ENCODE measurements at places on chromosomes 2 and 18. TPM values are rescaled to one million over a fixed set of nuclear protein-coding genes. Genes with fewer than 3 reads are reported as not detected.

The COL4A3 gene
- total RNA-seq: 0.11 TPM

GRCh38 chr2:44364604-44365003, 2.9 kb downstream of the CAMKMT start:
- DNase-seq: no peak

DNA sequence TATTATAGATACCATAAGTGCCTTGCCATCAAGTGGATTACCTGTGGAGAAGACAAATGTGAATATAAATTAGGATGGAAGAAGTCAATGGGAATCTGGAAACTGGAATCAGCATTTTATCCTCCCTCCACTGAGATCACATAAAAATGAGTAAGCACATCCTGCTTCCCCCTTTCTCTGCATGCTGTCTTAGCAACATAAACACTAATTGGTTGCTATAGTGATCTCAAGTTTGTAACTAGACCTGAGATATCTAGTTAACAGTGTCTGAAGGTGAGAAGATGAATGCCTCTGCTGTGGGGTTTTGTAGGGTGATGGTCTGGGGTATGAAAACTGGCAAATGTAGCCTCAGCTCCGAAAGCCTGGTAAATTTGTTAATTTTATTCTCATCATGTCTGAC, 1357.5 kb upstream of the CELF4 start:
- no peak for DNase-seq

DNA sequence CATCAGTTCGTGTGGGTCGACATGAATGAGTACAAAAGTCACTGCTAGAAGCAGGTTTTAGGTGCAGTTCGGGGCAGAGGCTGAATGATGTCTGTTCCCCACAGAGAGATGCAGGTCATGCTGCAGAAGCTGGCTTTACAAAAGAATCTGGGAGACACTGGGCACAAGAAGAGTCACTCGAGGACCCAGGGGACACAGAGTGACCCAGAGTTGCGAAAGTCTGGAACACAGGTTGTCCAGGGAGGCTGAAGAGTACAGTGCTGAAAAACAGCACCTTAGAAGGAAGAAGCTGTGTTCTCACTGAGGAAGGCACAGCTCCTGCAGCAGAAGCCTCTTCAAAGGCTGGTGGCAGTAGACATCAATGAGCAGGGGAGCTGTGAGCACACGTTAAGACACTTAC, 14.8 kb downstream of the CACNB4 start:
- DNase-seq: no peak

DNA sequence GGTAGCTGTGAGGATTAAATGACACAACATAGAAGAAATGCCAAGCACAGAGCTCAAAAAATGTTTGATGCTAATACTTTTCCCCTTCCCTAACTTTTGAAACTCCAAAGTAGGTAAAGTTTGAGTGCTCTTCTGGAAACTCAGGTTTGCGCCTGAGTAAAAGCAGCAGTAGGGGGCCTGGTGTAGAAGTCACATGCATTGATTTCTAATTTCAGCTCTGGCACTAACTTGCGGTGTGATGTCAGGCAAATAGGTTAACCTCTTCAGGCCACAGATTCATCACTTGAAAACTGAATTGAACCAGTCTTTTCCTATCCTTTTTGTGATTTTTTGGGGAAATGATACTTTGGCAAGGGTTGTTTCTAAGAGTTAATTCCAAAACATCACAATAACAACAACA, 27.2 kb downstream of the LHCGR start:
- DNase-seq: no peak

DNA sequence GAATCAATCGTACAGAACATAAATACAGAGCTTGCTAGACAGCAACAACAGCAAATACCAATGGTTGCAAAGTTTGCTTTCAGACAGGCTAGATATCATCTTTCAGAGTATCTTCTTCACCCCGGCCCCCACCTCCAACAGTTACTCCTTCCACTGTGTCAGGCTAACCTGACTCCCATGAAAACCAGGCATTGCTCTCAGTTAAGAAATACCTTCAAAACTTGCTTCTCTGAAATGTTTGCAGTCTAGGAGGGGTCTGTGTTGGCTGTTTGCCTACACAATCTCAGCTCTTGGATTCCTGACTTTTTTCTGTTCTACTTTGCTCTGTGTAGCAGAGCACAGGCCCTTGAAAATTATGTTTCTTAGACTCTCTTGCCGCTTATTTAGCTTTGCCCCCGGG, 599.5 kb upstream of the SYT4 start:
- DNase-seq: no peak

DNA sequence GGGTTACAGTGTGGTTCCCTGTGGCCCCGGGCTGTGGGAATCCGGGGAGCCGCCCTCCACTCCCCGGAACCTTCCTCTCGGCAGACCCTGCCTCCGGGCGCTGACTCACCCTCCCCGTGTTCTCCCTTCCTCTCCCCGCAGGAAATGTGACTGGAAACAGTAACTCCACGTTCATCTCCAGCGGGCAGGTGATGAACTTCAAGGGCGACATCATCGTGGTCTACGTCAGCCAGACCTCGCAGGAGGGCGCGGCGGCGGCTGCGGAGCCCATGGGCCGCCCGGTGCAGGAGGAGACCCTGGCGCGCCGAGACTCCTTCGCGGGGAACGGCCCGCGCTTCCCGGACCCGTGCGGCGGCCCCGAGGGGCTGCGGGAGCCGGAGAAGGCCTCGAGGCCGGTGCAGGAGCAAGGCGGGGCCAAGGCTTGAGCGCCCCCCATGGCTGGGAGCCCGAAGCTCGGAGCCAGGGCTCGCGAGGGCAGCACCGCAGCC, 59.5 kb downstream of the TNFRSF11A start:
- no peak for DNase-seq
